Naive B cell (primary cell): ENCODE measurements at places on chromosomes 3 and 15. TPM values are rescaled to one million over a fixed set of nuclear protein-coding genes. Genes with fewer than 3 reads are reported as not detected.

Gene LRRIQ4
- polyA plus RNA-seq = not detected

Gene ZPLD1
- not detected for polyA plus RNA-seq

Gene SYNM
- polyA plus RNA-seq = not detected

Gene GOLGA8T
- polyA plus RNA-seq = not detected

Gene TMEM207
- not detected for polyA plus RNA-seq

DNA sequence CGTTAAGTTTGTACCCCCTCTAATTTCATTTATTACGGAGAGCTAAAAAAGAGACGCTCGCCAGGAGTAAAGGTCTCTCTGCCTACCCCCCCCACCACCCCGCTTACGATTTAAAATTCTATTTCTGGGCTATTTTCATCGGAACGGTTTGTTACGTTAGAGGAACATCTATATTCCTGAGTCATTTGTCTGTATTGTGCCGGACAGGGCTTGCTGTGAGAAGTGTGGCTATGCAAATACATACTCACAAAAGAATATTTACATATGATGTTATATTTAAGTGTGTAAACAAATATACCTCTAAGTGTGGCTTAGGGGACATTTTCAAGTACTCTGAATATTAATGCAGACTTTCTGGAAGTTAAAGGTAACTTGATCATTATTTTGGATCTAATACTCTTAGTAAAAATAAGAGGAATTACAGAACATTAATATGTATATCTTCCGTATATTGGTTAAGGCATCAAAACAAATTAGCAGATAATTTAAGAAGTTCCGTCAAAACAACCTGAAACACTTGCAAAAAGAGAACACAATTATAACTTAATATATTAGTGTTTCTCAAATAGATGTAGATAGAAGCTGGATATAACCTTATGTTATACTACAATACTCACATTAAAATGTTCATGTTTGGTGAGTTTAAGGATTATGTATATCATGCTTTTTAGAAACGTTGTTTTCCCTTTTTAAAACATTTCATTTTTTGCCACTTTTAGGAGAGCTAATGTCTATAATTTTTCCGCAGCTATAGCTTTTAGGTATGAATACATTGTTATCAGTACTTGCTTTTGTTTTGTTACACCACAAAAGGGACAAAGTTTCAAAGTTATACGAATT is 1.6 kb upstream of the SHOX2 start:
- DNase-seq = no peak

- peak; percentile 11 for DNase-seq
Observed at GRCh38 chr3:158539414-158540014, 31.5 kb upstream of the MLF1 start.

Gene BDH1
- 19.8 TPM for polyA plus RNA-seq

- no peak for DNase-seq
Observed at GRCh38 chr15:63234451-63234870, 42.9 kb upstream of the APH1B start.

- DNase-seq = peak; percentile 61
Observed at GRCh38 chr15:45199136-45199810, 11.5 kb upstream of the SHF start.

DNA sequence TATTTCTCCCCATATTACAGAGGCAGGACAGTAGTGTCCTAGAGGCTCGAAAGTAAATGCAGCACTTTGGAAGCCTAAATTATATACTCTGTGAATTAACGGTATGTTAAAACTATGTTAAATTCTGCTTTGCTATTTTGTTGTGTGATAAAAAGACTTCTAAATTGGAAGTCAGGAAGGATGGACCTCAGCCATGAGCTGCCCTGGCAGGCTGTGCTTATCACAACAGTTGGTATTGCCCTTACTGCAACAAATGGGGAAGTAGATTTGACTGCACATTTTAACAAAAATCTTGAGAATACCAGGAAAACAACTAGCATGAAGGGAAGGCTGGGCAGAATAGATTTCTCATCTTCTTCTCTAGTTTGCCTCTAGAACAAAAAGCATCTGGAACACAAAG is 706.6 kb downstream of the SI start:
- DNase-seq = no peak

GRCh38 chr3:194277104-194277785 is 73.9 kb downstream of the CPN2 start:
- DNase-seq = no peak

Gene HRG
- polyA plus RNA-seq = not detected

DNA sequence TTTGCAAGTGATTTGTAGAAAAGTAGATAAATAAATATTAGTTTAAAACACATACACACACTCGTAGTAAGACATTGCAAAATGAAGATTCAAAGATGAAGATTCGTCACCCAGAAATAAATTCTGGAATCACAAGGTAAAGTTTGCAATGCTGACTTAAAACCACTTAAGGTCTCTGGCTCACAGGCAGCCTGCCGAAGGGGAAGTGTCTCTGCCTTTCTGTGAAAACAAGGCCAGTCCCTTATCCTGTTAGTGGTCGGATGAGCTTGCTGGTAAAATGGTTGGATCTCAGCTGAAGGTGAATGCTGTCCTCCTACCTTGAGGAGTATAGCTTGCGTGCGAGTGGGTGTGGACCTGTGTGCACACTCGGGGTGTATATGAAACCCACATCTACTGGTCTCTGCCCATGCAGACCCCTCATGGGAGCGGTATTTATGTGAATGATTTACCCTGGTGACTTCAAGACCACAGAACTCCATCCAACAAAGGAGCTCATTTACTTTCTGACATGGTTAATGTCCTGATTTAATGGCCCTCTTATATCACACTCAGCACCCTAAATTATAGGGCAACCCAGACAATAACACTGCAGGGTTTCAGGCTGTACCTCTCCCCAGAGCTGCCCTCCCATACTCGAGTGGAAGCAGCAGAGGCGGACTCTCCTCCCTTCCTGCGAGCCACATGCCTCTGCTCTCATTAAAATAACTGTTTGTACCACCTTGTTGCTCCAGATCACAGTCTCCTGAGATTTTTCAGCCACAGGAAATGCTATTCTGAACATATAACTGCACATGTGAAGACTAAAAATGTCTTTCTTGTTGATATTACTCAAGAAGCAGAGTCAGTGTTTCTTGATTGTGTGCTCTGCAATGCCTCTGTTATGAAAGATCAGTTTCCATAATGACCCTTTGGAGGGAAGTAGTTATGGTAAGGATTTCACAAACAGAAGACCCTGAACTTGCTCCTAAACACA is 45.9 kb upstream of the ALDH1A3 start:
- no peak for DNase-seq

DNA sequence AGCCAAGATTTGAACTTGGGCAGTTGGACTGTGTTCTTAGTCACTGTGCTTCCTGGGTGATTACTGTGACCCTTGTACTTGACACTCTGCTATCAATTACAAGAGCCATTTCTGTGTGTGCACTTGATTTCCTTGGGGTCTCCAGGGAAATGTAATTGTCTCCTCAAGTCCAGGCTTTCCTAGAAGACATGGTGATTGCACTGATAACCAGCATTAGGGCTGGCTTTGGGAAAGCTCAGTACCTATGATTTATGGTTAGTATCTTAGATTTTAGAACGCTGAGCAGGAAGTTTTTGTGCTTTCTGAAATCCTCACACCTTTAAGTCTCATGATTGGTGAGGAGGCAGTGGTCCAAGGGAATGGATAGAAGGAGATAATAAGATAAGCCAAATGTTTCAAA is 1.6 kb upstream of the CLDN11 start:
- no peak for DNase-seq

Gene TMEM62
- 26.6 TPM for polyA plus RNA-seq

DNA sequence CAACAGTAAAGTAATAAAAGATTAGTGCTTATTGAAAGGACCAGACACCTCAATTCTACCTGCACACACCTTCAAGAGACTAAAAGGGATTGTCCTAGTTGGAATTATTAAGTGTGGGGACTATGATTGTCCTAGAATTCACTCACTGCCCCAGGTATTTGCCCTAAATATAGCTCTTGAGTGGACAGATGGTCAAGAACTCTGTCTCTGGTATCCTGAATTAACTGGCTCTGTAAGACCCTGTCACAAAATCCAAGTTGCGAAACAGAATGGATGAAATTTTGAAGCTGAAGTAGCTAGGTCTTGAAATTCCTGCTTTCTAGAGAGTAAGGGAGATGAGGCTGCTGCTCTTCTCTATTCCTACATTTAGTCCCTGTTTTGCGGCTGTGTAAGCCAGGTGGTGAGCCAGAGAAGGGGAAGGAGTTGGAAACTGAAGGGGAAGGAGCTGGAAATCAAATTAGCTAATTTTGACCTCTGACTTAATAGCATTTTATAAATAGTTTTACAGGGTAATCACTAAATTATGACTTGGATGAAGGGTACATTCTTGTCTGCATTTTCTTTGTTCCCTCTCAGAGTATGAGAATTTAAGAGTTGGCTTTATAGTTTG is 34.5 kb downstream of the KBTBD12 start:
- DNase-seq = no peak

DNA sequence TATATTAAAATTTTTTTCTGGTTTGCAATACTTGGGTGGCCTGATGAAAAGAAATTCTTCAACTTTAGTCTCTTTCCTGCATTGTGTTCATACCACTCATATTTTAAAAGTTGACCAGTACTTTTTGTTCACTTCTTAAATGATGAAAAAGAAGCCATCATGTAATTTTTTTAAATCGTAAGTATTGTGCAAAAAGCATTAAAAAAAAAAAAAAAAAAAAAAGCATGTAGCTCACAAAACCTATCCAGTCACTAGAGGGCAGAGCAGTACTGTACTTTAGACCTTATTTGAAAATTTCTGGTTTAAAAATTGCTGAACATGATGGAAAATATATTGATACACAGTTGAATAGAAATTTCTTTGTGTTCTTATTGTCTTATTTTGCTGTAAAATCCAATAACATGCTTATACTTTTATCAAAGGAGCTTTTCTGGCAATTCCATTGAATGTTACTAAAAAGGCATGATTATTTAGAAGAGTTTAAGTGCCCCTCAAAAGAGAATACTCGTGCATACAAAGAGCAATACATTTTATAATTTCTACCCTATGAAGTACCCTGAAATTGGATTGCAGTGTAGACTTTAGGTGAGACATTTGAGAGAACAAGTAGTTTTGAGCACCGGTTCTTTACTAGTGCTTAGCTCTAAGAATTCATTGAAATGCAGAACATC is 137.7 kb downstream of the BBX start:
- DNase-seq = no peak

DNA sequence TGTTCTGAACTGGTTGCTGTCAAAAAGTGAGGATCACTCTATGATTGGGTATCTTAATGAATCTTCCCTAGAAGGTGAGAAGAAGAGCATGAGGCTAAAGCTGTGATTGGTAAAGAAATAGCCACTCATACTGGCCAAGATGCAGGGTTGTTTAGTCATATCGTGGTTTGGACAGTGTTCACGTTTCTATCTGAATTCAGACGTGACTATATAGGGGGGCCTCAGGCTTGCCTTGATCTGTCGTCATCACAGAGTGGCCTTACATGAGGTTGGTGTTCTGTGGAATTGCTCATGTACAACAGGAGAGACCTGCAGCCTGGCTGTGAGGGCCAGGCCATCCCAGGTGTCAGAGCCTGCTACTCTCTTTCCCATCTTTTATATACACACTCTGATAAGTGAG is 12.4 kb downstream of the RTP2 start:
- no peak for DNase-seq

- DNase-seq = peak; percentile 78
Observed at GRCh38 chr3:113606539-113607218, 74.3 kb downstream of the SIDT1 start.

Gene PATL2
- 19.2 TPM for polyA plus RNA-seq

DNA sequence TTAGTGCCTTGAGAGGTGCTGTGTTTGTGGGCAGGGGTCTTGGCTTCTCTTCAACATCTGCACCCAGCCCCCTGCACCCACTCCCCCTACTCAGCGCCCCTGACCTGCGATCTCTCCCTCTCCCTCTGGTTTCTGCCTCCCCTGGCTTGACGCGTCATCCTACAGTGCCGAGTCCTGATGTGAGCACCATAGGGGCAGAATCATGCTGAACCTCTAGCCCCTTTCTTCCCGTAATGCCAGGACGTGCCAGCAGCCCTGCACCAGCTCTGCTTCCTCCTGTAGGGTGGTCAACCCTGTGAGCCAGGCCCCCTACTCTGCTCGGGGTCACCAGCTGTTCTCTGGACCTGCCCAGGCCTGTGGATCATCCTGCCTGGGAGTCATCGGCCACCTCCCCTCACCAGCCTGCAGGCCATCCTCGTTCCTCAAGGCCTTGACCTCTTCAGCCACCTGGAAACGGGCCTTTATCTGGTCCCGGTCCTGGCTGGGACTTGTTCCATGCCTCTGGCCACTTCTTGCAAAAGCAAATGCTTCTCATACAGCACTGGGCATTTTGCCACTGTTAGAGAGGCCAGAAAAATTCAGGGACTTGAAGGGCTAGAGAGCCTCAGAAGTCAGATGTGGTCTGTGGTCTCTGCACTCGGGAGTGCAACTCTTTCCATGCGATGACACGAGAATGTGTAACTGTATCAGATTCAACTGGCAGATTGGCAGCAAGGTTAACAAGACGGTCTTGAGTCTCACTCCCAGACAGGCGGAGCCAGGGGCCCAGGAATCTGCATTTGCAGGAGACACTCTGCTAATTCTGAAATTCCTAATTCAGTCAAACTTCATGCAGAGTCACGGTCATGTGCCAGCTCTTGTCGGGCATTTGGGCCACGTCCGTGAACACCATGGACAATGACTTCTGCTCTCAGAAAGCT is 16.7 kb upstream of the KLF15 start:
- DNase-seq = no peak

Gene MUC20
- not detected for polyA plus RNA-seq

DNA sequence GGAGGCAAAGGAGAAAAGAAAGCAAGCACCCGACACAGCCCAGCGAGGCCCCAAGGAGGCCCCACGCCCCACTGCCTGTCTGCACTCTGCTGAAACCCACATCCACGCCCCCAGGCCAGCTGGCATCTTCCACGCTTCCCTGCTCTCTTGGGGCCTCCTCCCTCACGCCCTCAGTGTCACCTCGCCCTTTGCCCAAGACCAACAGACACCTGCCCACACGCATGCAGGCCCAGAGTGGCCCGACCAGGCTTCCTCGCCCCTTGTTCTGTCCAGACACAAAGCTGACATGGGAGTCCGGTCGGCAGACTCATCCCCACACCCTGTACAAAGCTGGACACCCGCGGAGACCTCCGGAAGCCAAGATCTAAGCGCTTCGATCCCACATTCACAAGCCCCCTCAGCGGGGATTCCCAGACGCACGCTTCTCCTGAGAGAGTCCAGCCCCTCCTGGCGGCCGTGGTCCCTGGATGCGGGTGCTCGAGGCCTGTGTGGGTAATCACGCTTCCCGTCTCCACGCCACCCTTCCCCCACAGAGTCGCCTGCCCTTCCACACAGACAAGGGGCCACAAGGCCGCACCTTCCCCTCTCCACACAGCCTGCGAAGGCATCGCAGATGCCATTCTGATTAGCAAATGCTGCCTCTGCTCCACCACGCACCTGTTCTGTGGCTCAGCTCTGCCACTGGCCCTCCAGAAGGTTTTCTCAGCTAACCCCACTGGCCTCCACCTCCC is 176.6 kb downstream of the XXYLT1 start:
- peak; percentile 84 for DNase-seq

Gene RASL12
- polyA plus RNA-seq = not detected

GRCh38 chr3:45623846-45624245 is 29.3 kb downstream of the LIMD1 start:
- DNase-seq = no peak

Gene TAMM41
- 27.6 TPM for polyA plus RNA-seq

- DNase-seq = no peak
Observed at GRCh38 chr3:23734481-23734880, 71.3 kb upstream of the UBE2E1 start.

Gene ANKRD34C
- polyA plus RNA-seq = not detected

GRCh38 chr15:44542596-44542995 is 5.6 kb downstream of the EIF3J start:
- DNase-seq = no peak
